ENCODE measurements at places on chromosomes 3 and 15.

DNA sequence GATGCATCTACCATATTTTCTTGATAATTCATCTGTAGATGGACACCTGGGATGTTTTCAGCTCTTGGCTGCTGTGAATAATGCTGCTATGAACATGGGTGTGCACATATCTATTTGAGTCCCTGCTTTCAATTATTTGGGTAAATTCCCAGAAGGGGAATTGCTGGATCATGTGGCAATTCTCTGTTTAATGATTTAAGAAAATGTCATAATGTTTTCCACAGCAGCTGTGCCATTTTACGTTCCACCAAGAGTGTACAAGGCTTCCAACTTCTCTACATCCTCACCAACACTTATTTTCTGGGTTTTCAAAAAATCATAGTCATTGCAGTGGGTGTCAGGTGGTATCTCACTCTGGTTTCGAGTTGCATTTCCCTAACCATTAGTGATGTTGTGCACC, 64.4 kb downstream of the NSMCE3 start:
- DNase-seq: no peak

GRCh38 chr3:172600644-172601065, 77.4 kb upstream of the TNFSF10 start:
- DNase-seq: no peak

GRCh38 chr3:134985864-134986715, 191.0 kb downstream of the EPHB1 start:
- no peak for DNase-seq

GRCh38 chr3:31779514-31779913, 201.5 kb downstream of the OSBPL10 start:
- no peak for DNase-seq

DNA sequence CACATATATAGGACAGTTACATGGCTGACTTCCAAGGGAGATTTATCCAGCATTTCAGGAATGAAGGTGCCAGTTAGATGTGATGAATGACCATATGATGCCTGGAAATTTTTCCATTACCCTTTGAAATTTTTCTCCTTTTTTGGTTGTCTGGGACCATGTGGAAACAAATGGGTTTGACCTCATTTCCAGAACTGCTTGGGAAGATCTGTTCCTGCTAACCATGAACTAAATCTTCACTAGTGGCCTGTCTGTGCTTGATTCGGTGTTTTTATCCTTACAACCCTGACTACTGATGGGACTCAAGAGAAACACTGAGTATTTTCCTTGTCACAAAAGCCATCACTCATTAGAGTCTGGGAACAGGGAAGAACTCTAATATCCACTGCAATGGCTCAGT, 409.4 kb downstream of the PDCD6IP start:
- no peak for DNase-seq

- no peak for DNase-seq
Observed at GRCh38 chr3:106758459-106758858, 618.8 kb upstream of the CCDC54 start.

DNA sequence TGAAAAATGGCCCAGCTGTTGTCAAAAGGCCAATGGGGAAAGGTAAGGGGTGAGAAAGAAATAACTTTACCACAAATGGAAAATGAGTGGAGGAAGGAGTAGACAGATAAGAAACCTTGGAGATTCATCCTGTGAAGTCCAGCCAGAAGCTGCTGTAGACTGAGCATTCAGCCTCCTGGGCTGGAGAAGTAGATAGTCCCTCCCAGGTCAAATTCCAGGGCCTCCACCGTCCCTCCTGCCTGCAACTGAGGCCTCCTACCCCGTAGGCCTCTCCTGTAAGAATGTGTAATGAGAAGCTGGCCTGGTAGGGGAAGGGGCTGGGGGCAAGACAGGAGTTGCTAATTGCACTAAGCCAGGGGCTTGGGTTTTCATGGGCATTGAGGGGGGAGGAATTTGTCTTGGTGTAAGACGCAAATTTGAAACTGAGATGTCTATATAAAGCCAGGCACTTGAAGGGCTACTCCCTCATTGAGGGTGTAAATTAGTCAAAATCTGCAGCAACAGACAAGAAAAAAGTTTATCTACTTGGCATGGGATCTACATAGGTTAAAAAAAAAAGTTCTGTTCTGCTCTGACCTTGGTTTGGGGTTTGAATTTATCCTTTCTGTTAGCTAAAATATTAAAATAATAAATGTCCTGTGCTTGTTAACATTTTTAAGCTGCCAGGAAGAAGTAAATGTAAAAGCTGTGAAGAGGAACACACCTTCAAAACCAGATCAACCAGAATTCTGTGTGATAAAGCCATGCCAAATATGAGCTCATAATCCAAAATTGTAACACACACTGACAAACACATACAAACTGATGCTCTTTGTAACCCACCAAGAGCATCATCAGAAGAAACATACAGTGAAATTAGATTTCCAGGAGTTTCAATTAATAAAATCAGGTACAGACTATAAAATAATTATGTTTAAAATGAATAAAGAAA, 1.7 kb upstream of the RBP2 start:
- no peak for DNase-seq

- no peak for DNase-seq
Observed at GRCh38 chr3:396293-396692, 199.7 kb downstream of the CHL1 start.

DNA sequence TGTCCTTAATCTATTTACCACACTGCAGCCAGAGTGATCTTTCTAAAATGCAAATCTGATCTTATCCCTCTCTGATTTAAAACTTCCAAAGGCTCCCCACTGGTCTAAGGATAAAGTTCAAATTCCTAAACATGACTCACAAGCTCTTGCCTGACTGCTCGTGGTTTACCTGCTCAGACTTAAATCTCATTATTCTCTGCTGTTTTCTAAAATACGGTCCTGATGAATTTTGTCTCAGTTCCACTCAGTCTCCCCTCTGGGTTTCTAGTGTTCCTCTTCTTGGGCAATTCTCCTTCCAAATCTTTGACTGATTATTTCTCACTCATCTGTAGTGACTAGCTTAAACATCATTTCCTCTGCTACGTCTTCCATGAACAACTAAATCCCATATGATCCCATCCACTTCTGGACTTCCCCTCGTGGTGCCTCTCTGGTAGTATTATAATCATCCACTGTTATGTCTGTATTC, 108.3 kb downstream of the P3H2 start:
- no peak for DNase-seq

- DNase-seq: no peak
Observed at GRCh38 chr3:134476306-134476705, 9.5 kb downstream of the ANAPC13 start.

GRCh38 chr3:154338570-154338969, 14.3 kb upstream of the DHX36 start:
- DNase-seq: no peak

GRCh38 chr3:147654827-147655226, 245.7 kb downstream of the ZIC1 start:
- no peak for DNase-seq

DNA sequence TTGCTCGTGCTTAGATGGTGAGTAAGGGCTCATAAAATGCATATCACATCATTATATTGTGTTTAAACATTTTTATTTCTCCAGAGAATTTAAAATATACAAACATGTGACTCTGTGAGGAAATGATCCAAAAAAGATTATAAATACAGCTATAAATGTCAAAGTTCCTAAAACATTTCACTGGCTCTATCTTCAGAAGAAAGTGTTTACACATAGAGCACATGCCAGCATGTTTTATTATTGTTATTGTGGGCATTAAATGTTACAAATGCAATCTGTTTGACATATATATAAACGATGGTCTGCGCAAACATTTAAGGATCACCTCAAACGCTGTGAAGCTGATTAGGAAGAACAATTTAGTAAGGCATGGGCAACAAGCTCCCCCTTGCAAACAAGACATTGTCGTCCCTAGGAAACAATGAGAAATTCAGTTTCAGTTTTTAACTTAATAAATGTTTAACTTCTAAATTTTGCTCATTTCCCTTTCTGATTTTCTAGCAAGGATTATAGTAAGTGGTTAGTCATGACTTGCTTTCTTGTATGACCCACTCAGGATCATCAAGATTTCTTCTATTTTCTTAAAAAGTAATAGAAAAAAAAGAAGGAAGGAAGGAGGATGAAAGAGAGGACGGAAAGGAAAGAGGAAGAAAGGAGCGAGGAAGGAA, 207.5 kb downstream of the SATB1 start:
- no peak for DNase-seq

DNA sequence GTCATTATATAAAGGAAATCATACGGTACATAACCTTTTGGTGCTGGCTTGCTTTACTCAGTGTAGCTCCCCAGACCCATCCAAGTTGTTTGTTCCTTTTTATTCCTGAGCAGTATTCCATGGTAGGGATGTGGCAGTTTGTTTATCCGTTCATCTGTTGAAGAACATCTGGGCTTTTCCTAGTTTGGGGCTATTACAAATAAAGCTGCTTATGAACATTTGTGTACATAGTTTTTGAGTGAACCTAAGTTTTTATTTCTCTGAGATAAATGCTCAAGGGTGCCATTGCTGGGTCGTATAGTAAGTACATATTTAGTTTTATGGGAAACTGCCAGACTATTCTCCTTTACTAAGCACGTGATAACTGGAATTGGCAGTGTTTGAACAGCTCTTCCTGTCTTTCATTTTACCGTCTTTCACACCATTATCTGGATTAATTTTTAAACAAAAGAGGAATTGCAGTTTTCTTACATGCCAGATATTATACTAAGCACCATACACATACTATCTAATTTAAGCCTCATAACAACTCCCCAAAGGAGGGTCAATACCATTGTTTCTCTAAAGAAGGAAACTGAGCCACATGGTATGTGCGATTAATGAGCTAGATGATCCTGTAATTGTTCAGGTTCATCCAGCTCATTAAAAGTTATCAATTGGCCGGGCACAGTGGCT, 85.6 kb downstream of the PTPRG start:
- DNase-seq: no peak

GRCh38 chr15:87489456-87489855, 767.1 kb downstream of the NTRK3 start:
- DNase-seq: no peak

DNA sequence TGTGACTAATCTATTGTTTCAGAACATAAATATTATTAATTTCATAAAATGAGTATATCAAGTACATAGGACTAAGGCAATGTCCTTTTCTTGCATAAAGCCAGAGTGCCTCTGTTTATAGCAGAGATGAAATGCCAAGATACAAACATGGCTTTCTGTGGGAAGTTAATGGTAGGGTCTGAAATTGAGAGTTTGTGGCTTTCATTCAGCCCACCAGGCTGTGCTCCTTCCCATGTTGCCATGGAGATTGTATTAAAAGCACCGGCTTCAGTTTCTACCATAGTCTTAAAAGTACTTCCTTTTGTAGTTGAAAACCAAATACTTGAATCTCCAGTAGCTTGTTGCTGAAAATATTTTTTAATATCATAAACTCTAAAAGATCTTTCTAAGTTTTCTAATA, 114.0 kb downstream of the LRRC28 start:
- DNase-seq: no peak

DNA sequence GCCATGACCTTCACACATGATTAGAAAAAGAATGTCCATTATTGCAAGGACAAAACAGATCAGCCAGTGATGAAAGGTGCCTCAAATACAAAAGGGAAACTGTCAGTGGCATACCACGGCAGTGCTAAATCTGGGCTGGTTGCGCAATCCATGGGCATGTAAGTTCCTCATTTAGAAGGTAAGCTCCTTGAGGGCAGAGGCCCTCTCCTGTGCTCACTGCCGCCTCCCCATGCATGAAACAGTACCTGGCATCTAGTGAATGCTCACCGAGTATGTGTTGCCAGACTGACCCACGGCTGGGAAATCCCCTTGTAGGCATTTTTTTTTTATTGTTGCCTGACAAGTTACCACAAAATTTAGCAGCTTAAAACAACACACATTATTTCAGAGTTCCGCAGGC, 312.1 kb upstream of the CHRM5 start:
- DNase-seq: no peak

DNA sequence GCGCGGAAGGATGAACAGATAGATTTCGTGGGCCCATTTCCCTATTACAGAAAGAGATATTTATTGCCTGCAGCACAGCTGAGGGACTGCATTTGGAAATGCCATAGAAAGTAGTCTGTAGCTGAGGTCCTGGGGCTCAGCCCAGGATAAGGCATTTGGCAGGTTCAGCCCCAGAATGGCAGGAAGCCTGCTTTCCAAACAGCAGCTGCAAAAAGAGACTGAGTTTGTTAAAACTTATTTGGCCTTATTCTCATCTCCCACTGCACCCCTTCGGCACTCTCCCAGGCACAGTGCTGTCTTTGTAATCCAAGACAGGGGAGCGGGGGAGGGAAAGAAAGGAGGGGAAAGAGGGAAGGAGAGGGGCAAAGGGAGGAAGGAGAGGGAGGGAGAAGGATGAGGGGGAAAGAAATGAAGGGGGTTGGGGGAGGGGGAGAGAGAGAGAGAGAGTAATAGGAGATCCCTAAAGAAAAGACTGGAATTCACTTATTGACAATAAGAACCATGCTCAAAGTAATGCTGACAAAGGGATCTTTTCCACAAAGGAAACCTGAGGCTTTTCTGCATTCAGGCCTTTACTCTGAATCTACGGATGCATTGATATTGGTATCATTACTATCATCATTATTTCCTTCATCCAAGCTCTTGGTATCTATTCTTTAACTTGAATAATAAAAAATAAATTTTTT, 94.0 kb upstream of the LRRN1 start:
- DNase-seq: no peak

- no peak for DNase-seq
Observed at GRCh38 chr3:189772584-189772983, 141.4 kb downstream of the TP63 start.

DNA sequence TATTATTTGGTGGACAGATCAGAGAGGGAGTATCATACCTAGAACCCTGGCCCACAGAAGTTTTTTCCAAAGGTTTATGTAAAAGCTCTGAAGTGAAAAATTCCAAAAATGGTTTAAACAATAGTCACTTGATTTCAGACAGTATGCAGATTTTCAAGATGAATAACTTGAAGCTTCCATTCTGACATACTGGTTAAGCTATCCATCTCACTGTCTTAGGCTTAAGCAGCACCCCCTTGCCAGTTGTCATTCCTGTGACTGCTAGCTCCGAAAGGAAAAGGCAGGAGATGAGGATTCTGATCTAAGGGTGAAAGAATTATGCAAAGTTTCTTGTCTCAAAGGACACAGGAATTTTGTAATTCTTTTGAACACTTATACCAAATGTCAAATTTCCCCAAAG, 337.5 kb upstream of the THBS1 start:
- DNase-seq: no peak

DNA sequence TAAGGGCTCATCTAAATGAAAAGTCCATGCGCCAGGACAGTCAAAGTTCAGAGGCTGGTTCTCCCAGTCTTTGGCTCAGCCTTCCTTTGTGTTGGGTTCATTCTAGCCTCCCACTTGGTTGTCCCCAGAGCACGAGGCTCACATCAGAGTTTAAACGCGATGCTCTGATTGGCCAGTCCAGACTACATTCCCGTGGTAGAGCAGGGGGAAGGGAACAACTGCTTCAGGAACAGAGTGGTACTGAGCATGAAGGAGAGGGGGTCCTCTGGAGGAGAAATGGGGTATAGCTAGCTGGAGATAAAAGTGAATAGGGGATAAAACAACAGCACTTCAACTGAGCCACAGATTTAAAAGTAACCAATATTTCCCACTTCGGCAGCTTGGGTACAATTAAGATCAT, 32.2 kb downstream of the ANAPC13 start:
- no peak for DNase-seq

Data from activated naive CD8-positive, alpha-beta T cell treated with anti-CD3 and anti-CD28 coated beads, Interleukin-2, amount 50 U/mL, for 16 hours (primary cell).